ENCODE measurements at places on chromosomes 13 and 19. TPM values are rescaled to one million over a fixed set of nuclear protein-coding genes. Genes with fewer than 3 reads are reported as not detected.

DNA sequence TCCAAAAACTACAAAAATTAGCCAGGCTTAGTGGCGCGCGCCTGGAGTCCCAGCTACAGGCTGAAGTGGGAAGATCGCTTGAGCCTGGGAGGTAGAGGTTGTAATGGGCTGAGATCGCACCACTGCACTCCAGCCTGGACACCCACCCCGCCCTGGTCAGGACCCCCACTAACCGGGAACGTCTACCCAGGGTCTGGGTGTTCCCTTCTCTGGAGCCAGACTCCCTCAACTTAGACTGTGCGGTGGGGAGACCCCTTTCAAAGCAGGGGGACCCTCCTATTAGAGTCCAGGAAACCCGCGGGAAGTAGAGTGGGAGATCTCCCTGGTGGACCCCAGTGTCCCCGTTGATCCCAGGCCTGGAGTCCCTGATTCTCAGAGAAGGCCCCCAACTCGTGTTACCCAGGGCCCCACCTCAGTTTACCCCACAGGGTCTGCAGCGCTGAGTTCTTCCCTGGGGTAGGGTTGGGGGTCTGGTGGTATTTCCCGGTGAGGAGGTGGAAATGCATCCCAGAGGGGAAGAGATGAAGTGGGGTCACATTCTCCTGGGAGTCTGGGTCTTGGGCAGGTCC, 6.1 kb upstream of the ARRDC2 start:
- H3K36me3 ChIP-seq, result no peaks in the 10 kb centered on the region
- H3K27ac ChIP-seq, result peak overlapping the region; percentile 91
- no peaks in the 10 kb centered on the region for H3K27me3 ChIP-seq
- H3K4me3 ChIP-seq, result peak overlapping the region; percentile 90
- DNase-seq, result no peak

DNA sequence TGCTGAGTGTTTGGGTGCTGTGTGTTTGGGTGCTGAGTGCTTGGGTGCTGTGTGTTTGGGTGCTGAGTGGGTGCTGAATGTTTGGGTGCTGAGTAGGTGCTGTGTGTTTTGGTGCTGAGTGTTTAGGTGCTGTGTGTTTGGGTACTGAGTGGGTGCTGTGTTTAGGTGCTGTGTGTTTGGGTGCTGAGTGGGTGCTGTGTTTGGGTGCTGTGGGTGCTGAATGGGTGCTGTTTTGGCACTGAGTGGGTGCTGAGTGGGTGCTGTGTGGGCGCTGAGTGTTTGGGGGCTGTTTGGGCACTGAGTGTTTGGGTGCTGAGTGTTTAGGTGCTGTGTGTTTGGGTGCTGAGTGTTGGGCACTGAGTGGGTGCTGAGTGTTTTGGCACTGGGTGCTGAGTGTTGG, 48.5 kb upstream of the F7 start:
- H3K27me3 ChIP-seq, result no peaks in the 10 kb centered on the region
- H3K4me3 ChIP-seq, result no peak overlapping the region
- no peaks in the 10 kb centered on the region for H3K4me1 ChIP-seq
- no peak for DNase-seq
- H3K36me3 ChIP-seq, result no peaks in the 10 kb centered on the region
- H3K27ac ChIP-seq, result no peak overlapping the region

GRCh38 chr13:72221276-72221962, 354.4 kb upstream of the DACH1 start:
- H3K36me3 ChIP-seq, result no peaks in the 10 kb centered on the region
- no peak overlapping the region for H3K27ac ChIP-seq
- no peaks in the 10 kb centered on the region for H3K27me3 ChIP-seq
- H3K4me3 ChIP-seq, result no peak overlapping the region

DNA sequence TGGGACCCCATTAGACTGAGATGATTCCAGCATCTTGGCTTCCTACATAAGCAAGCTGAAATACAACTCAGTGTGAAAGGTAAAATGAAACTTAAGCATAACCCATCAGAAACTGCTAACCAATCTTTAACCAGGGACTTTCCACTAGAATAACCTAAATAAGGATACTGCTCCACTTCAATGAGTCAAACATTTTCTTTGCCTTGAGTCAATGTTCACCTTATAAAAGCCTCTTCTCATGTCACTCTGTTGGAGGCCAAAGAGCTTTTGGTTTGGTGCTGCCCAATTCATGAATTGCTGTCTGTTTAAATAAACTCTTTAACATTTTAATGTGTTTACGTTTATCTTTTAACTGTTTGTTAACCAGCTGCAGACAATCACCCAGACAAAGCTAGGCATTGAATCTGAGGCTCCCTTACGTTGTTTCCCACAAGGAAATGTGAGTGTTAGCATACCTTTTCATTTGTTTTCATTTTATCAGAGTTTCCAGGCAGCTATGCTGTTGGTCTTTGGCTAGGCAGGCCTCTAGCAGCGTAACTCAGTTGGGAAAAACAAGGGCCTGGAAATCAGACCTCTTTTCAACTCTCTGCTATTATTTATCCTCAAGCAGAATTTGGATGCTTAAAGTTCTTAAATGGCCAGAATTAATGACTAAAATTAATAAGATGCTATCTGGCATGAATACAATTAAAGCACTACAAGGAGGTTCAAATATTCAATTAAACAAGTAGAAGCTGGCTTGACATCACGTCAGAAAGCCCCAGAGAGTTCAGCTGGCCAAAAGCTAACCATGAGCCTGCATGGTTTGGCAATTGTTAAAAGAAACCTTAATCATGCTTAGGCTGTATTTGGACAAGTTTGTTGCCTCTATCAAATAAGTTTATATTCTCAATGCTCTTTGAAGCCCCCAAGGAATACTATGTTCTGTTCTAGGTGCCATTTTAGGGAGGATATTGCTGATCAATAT, 200.2 kb downstream of the DCLK1 start:
- H3K27ac ChIP-seq, result no peak overlapping the region
- DNase-seq, result no peak
- H3K27me3 ChIP-seq, result no peaks in the 10 kb centered on the region
- no peaks in the 10 kb centered on the region for H3K36me3 ChIP-seq
- no peak overlapping the region for H3K4me3 ChIP-seq
- H3K4me1 ChIP-seq, result no peaks in the 10 kb centered on the region

DNA sequence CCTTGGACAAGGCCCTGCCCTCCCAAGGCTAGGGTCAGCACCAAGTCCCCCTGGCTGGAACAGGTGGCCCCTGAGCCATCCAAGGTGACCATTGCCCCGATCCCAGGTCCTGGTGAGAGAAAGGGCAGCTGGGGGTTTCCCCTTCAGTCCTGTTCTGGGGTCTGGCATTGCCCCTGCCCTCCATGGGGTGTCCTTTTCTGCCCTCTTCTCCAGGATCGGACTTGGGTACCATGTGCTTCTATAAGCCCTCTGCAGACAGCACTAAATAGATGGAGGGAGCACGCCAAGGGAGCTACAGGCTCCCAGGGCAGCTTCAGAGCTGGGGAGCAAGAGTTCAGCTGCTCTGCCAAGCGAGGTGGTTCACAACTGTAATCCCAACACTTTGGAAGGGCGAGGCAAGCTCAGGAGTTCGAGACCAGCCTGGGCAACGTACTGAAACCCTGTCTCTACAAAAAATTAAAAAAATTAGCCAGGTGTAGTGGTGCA, 13.5 kb upstream of the KCNN1 start:
- no peak for DNase-seq
- no peak overlapping the region for H3K27ac ChIP-seq
- no peaks in the 10 kb centered on the region for H3K36me3 ChIP-seq
- H3K4me1 ChIP-seq, result peaks cover 27% of the 10 kb centered on the region
- no peak overlapping the region for H3K4me3 ChIP-seq
- H3K27me3 ChIP-seq, result peaks cover 82% of the 10 kb centered on the region

- no peaks in the 10 kb centered on the region for H3K4me1 ChIP-seq
- no peaks in the 10 kb centered on the region for H3K36me3 ChIP-seq
- no peak overlapping the region for H3K27ac ChIP-seq
- DNase-seq, result no peak
- no peaks in the 10 kb centered on the region for H3K27me3 ChIP-seq
Measured at GRCh38 chr13:22198641-22199217, 527.9 kb downstream of the FGF9 start.

DNA sequence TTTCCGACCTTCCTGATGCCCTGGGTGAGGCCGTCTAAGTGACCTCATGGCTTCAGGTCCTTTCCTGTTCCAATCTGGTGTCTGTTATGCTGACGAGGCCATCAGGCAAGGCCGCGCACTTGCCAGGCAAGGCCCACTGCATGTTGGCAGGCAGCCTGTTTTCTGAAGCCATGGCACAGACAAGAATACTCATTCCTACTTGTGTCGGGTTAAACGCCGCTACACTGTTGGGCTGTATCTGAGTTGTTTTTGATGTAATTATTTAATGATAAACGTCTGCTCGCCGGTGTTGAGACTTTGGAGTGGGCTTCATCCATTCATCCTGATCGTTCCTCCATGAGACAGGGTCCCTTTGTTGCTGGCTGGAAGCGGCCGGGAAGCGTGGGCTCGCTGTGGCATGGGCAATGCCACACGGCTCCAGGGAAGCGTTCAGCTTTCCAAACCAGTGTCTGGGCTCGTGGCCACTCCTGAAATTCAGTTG, 92.1 kb downstream of the ATP11A start:
- H3K36me3 ChIP-seq, result peaks cover 9% of the 10 kb centered on the region
- peak; percentile 79 for DNase-seq
- H3K4me1 ChIP-seq, result peaks cover 57% of the 10 kb centered on the region
- peak overlapping the region; percentile 85 for H3K27ac ChIP-seq

DNA sequence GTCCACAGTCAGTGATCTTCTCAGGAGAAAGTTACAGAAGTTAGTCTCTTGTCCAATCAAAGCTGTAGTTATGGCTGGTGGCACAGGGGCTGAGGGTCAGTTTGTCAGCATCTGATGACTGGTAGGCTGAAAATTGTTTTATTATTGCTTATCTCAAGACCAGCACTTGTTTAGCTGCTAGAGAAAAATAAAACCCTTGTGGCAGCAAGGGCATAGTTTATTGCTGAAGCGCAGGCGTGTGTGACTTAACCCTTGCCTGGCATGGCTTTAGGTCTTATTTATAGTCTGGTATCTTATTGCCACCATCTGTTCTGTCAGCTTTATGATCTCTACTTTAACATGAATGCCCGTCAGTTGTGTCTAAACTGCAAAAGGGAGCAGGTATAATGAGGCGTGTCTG, 154.7 kb downstream of the USP12 start:
- no peak overlapping the region for H3K27ac ChIP-seq
- no peaks in the 10 kb centered on the region for H3K36me3 ChIP-seq
- H3K4me3 ChIP-seq, result no peak overlapping the region
- DNase-seq, result no peak
- no peaks in the 10 kb centered on the region for H3K27me3 ChIP-seq
- no peaks in the 10 kb centered on the region for H3K4me1 ChIP-seq

GRCh38 chr13:49652355-49653305, 24.3 kb downstream of the ARL11 start:
- no peak for DNase-seq
- no peaks in the 10 kb centered on the region for H3K27me3 ChIP-seq
- no peak overlapping the region for H3K27ac ChIP-seq
- H3K4me1 ChIP-seq, result no peaks in the 10 kb centered on the region

DNA sequence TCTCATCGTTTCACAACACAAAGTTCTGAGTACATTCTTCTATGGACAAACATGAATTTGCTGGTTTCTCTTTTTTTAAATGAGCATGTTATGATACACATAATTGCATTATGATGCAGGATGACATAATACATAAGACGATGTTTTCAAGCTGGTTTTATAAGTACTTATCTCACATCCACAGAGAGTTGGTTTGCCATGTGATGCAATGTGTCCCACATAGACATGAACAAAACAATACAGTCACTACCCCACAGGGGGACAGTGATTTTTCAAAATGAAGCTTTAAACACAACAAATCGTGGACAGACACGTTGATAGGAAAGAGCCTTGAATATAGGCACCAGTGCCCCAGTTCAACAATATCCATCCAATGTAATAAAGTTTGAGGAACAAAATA, 447.1 kb downstream of the KLF12 start:
- H3K27ac ChIP-seq, result no peak overlapping the region
- H3K4me3 ChIP-seq, result no peak overlapping the region
- H3K27me3 ChIP-seq, result no peaks in the 10 kb centered on the region
- H3K4me1 ChIP-seq, result no peaks in the 10 kb centered on the region
- no peak for DNase-seq

GRCh38 chr19:43660971-43661360, 9.0 kb downstream of the PLAUR start:
- H3K4me3 ChIP-seq, result no peak overlapping the region
- H3K4me1 ChIP-seq, result peaks cover 13% of the 10 kb centered on the region
- no peak for DNase-seq
- no peak overlapping the region for H3K27ac ChIP-seq
- peaks cover 52% of the 10 kb centered on the region for H3K36me3 ChIP-seq
- H3K27me3 ChIP-seq, result no peaks in the 10 kb centered on the region

DNA sequence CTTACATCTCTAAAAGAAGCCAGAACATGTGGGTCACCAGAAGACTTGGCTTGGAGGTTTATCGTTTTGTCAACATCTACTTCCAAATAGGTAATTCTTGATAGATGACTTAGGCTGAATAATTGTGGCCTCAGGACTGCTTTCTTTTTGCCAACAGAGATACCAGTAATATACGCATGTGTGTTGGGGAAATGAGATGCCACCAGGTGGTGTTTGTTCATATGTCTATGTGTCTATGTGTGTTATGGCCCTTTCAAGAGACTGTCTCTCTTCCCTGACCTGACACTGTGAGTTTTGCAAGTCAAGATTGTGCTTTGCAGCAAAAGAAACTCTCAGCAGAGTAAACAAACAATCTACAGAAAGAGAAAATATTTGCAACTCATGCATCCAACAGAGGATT, 31.6 kb upstream of the METTL21C start:
- H3K27me3 ChIP-seq, result no peaks in the 10 kb centered on the region
- DNase-seq, result no peak
- peaks cover 18% of the 10 kb centered on the region for H3K4me1 ChIP-seq
- H3K36me3 ChIP-seq, result no peaks in the 10 kb centered on the region

DNA sequence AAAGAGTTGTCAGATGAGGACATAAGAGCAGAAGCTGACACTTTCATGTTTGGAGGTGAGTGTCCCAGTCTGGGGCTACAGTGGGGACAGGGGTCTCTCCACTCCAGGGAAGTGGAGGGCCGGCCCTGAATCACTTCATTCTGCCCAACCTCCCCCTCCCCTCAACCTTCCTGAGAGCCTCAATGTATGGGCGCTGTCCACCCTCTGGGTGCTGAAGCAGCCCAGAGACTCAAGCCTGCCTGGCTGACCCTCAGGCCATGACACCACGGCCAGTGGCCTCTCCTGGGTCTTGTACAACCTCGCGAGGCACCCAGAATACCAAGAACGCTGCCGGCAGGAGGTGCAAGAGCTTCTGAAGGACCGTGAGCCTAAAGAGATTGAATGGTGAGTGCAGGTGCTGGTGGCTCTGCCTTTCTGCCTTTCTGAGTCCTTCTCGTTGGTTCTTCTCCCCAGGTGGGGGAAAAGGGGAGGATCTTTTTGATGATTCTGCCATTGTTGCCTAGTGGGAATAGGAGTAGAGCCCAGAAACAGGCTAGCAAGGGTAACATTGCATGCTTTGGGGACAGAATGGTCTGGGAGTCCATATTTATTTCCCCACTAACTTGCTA, 8.8 kb downstream of the CYP4F8 start:
- H3K36me3 ChIP-seq, result no peaks in the 10 kb centered on the region
- H3K4me1 ChIP-seq, result no peaks in the 10 kb centered on the region
- H3K4me3 ChIP-seq, result no peak overlapping the region
- no peak for DNase-seq
- peaks cover 6% of the 10 kb centered on the region for H3K27me3 ChIP-seq

CYP2A6 gene
- total RNA-seq, result not detected

IGFL2 gene
- not detected for total RNA-seq

ANO8 gene
- total RNA-seq, result 14.6 TPM
